ENCODE measurements at places on chromosomes 6 and 20. TPM values are rescaled to one million over a fixed set of nuclear protein-coding genes. Genes with fewer than 3 reads are reported as not detected.

DNA sequence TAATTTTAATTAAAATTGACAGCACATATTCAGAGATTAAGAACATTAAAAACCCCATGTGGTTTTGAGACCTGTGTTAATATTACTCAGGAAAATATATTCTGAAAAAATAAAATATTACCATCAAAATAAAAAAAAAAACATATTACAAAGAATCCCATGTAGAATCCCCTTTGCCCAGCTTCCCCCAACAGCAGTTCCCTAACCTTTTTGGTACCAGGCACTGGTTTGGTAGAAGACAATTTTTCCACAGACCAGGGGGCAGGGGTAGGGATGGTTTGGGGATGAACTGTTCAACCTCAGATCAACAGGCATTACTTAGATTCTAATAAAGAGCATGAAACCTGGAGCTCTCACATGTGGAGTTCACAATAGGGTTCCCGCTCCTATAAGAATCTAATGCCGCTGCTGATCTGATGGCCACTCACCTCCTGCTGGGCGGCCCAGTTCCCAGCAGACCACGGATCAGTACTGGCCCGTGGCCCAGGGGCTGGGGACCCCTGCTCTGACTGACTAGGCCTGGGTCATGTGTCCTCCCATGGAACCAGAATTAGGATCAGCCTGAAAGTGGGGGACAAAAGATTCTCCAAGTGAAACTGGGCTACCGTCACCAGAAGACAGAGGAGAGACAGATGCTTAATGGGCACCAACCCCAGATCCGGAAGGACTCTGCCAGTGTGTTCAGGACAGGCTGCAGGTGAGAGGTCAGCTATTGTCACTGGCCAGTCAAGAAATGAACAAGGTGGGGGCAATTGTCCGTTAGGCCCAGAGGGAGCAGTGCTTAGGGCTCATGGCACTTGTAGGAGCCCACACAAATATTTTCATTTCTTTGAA lies 235.5 kb downstream of the PREX1 start:
- DNase-seq, result no peak

- no peak for DNase-seq
Measured at GRCh38 chr6:119065382-119065781, 13.1 kb downstream of the FAM184A start.

The ALDH8A1 gene
- total RNA-seq, result 0.69 TPM

GRCh38 chr6:111171577-111172400 lies 84.5 kb downstream of the SLC16A10 start:
- no peak for DNase-seq

The DEK gene
- 193 TPM for total RNA-seq

DNA sequence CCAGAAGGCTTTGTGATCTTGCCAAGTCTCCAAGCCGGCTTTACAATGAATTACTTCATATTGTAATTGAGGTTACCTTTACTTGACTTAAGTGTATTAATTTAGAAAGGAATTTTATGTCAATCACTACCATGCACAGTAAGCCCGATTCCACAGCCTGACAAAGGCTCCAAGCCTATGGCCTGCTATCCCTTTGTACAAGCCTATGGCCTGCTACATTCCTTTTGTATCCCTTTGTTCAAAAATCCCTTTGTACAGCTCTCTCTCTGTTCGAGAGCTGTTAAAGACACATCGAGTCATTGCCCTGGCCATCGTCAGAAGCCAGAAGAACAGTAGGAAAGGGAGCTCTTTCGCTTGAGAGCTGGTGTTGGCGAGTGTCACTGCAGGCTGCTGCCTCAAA lies 2.7 kb upstream of the EDN3 start:
- no peak for DNase-seq

- no peak for DNase-seq
Measured at GRCh38 chr20:19275038-19275629, 62.7 kb downstream of the SLC24A3 start.

Data from A172 (cell line).